ENCODE measurements at places on chromosomes 11 and 22. TPM values are rescaled to one million over a fixed set of nuclear protein-coding genes. Genes with fewer than 3 reads are reported as not detected.

PLAAT3 gene
- total RNA-seq, result 18.5 TPM

PACSIN3 gene
- 18.2 TPM for total RNA-seq

TMEM121B gene
- total RNA-seq, result under 0.01 TPM

MYO7A gene
- total RNA-seq, result 0.09 TPM

OR52I1 gene
- total RNA-seq, result not detected

POU2AF1 gene
- total RNA-seq, result not detected

HPS4 gene
- total RNA-seq, result 23.0 TPM

SYT9 gene
- total RNA-seq, result not detected

CNGA4 gene
- 0.09 TPM for total RNA-seq

ARHGEF17 gene
- 25.1 TPM for total RNA-seq

KRTAP5-8 gene
- not detected for total RNA-seq

SPDYC gene
- total RNA-seq, result not detected

OR2AT4 gene
- not detected for total RNA-seq

FAM180B gene
- 0.09 TPM for total RNA-seq

MRPL40 gene
- total RNA-seq, result 49.2 TPM

ENTHD1 gene
- not detected for total RNA-seq

SAA1 gene
- total RNA-seq, result not detected

ADM gene
- 177 TPM for total RNA-seq

RIMBP3B gene
- total RNA-seq, result 0.14 TPM

CRYBB2 gene
- total RNA-seq, result not detected

VWA5A gene
- 7.6 TPM for total RNA-seq

TMPRSS13 gene
- not detected for total RNA-seq

VSTM5 gene
- 0.18 TPM for total RNA-seq

VSIG10L2 gene
- 0.14 TPM for total RNA-seq

CELSR1 gene
- total RNA-seq, result 0.14 TPM

BID gene
- 26.1 TPM for total RNA-seq

CHRNA10 gene
- total RNA-seq, result 0.83 TPM

PARVG gene
- total RNA-seq, result not detected

HBG1 gene
- not detected for total RNA-seq

SCT gene
- total RNA-seq, result not detected

SCGB1C1 gene
- not detected for total RNA-seq

MPST gene
- 54.8 TPM for total RNA-seq

MPEG1 gene
- total RNA-seq, result not detected
